DMS53 (cell line): ENCODE measurements at places on chromosomes 16 and 17.

DNA sequence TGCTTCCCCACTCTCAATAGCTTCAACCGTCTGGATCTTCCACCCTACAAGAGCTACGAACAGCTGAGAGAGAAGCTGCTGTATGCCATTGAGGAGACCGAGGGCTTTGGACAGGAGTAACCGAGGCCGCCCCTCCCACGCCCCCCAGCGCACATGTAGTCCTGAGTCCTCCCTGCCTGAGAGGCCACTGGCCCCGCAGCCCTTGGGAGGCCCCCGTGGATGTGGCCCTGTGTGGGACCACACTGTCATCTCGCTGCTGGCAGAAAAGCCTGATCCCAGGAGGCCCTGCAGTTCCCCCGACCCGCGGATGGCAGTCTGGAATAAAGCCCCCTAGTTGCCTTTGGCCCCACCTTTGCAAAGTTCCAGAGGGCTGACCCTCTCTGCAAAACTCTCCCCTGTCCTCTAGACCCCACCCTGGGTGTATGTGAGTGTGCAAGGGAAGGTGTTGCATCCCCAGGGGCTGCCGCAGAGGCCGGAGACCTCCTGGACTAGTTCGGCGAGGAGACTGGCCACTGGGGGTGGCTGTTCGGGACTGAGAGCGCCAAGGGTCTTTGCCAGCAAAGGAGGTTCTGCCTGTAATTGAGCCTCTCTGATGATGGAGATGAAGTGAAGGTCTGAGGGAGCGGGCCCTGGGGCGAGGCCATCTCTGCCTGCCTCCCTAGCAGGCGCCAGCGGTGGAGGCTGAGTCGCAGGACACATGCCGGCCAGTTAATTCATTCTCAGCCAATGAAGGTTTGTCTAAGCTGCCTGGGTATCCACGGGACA lies 11.1 kb upstream of the CLEC18A start:
- no peak for DNase-seq

GRCh38 chr16:23889189-23889588 lies 53.4 kb downstream of the PRKCB start:
- no peak for DNase-seq

- DNase-seq: peak; percentile 4
These were observed 77.3 kb downstream of the MPRIP start for GRCh38 chr17:17119533-17119932.

- DNase-seq: peak; percentile 89
These were observed 26.9 kb upstream of the RPL38 start for GRCh38 chr17:74176546-74177001.

GRCh38 chr17:8386841-8387240 lies 3.8 kb upstream of the RPL26 start:
- no peak for DNase-seq

DNA sequence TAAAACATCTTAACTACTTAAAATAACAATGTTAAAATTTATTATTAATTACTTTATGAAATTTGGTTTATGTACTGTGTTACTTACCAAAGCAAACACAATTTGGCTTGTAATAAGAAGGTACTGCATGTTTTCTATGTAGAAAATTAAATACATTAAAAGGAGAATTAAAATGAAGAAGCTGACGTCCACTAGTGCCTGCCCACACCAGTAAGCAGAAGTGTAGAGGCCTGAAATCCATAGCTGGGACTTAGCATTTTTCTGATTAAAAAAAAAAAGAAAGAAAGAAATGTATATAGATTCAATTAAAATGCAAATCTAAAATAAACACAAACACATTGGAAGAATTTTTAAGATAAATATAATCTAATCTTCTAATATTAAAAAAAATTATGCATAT lies 35.8 kb upstream of the ABCA9 start:
- no peak for DNase-seq

- DNase-seq: no peak
These were observed 91.2 kb downstream of the CMIP start for GRCh38 chr16:81535679-81536360.

- DNase-seq: peak; percentile 81
These were observed 99.3 kb downstream of the METRNL start for GRCh38 chr17:83178533-83179304.

- DNase-seq: peak; percentile 99
These were observed at the start of gene DCXR for GRCh38 chr17:82037092-82037888. TSS of gene DCXR (minus strand) at chr17:82037697. CDS start at chr17:82037682, 15 bp downstream.

DNA sequence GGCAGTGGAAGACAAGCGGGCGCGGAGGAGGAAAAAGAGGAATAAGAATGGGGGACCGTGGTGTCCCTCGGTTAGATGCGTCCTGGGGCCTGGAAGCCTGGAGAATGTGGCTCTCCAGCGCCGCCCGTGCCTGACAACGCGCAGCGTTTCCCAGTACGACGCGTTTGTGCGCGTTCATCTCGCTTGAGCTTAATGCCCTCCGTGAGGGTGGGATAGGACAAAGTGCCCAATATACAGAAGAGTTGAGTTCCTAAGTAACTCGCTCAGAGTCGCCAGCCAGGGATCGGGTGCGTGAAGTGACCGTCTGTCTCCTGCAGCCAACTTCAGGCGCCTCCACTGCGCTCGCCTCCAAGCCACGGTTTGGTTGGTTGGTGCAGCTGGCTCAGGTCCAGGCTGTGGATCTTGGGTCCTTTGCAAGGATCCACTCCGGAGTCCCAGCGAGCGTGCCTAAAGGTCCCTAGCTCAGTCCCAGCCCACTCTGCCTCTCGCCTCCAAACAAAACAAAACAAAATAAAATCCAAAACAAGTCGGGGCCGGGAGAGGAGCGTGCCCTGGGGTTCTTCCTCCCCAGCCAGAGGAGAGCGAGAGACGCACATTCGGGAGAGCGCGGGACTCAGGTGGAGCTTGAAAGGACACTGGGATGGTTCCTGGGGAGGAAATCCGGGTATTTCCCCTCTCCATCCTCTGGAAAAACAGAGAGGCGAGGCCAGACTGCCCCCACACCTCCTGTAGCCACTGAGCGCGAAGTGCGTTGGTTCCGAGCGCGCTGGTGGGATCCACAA lies 974 bp downstream of the GALR2 start:
- peak; percentile 83 for DNase-seq

- peak; percentile 80 for DNase-seq
These were observed 7.5 kb downstream of the SRSF1 start for GRCh38 chr17:57999496-58000017.

GRCh38 chr16:47143677-47144558 lies at the start of gene NETO2:
TSS of gene NETO2 (minus strand) at chr16:47143945. CDS start at chr16:47143612, 333 bp downstream.
- DNase-seq: peak; percentile 83

- DNase-seq: no peak
These were observed 925.4 kb downstream of the CDH11 start for GRCh38 chr16:64196444-64196843.

GRCh38 chr17:1852327-1852726 lies 22.5 kb downstream of the RPA1 start:
- no peak for DNase-seq

DNA sequence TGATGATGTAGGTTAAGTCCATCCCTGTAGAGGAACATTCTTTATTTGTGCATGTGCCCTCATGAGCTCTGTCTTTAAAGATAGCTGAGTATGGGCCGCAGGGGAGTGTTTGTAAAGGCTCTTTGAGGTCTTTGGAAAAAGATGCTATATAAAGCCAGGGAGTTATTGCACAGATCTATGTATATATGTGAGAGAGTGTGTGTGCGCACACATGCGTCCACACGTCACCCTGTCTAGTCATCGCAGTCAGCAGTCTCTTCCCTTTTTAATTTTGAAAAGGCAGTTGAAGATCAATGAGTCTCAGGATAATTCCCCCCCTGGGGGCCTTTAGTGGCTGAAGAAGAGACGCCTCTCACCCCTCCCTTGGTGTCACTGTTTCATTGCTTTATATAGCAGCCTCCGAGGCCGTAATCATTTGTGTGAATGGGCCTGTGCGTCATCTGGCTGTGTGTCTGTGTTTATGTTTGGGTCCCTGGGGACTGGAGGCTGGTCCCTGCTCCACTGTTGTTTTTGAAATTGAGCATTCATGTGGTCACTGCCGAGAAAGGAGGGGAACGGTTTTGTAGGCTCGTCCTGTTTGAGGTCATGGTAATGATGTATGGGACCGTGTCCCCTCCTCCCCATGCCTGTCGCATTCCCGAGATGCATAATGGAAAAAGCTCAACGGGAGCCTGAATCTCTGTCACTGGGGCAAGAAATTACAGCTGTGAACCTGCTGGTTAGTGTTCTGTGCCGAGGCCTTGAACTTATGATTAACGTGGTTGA lies 143.9 kb downstream of the SNX29 start:
- no peak for DNase-seq

- no peak for DNase-seq
These were observed 332.8 kb downstream of the C16orf95 start for GRCh38 chr16:86984343-86984742.

DNA sequence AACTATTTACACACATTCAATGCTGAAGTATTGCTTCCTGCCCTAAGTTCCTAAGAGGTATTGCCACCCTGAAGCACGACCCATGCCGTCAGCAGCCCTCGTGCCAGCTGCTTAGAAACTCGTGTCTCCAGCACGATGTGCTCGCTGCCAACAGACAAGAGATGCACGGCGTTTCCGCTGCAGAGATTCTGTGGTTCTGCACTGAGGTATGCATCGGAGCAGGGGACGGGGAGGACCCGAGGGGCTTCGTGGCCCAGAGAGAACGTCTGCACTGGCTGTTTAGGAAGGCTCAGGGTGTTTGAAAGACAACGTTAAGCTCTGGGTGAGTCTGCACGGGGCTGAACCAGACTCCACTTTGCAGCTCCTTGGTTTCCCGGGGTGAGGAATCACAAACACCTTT lies 82.7 kb upstream of the CREBBP start:
- DNase-seq: peak; percentile 88

- peak; percentile 24 for DNase-seq
These were observed 17.6 kb upstream of the NKD1 start for GRCh38 chr16:50530277-50531236.
